Cortex of kidney (tissue), 1 donor: ENCODE measurements at places on chromosomes 7 and 10.

DNA sequence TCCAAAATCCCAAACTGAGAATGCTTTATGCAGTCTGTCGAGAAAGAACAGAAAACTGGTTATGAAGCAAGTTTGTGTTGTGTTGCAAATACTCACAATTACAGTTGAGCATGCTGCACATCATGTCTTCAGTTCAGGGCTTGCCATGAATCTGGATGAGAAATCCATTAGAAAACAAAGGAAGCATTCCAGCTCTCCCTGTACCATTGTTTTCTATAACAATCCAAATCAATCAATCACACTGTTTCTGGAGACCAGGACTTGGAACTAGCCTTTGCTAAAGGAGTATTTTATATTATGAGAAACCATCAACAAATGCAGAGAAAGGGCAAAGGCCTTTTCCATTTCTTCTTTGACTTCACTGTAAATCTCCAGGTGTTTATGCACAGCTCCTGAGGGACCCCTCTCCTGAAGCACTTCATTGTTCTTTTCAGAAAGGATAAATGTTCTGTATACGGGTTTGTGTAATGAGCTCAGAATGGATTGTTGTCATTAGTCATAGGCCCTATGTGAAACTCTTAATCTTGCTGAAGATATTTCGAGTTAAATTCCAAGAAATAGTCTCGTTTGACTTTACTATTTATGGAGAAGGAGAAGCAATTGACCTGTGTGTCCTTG is 364.7 kb upstream of the POM121L12 start:
- no peak for DNase-seq

DNA sequence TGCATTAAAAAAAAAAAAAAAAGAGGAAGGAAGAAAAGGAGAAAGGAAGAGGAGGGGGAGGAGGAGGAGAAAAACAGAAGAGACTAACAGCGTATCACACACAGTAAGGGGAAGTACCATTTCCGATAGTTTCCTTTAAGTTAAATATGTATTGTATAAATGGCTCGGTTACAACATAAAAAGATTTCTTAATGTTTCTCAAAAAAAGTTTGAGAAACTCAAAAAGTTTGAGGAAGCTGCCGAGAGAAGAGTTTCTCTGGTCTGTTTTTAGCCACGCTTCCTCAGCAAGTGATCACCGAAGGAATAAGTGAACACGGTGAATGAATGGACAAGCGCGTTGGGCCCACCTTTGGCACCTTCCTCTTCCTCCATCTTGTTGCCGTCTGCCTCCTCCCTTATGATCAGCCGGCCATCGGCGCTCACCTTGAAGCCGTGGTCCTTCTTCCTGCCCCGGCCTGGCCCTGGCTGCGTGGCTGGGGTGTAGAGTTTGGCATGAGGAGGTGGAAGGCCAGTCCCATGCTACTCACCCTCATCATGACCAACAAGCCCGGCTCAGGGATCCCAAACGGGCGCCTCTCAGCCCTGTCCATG is 31.3 kb upstream of the FRAT2 start:
- DNase-seq: no peak

- no peak for DNase-seq
Observed at GRCh38 chr10:56142092-56142728, 218.8 kb downstream of the ZWINT start.

- DNase-seq: no peak
Observed at GRCh38 chr7:98841179-98841997, 28.4 kb downstream of the TMEM130 start.

GRCh38 chr7:34123316-34123715 is 218.0 kb downstream of the BMPER start:
- no peak for DNase-seq

DNA sequence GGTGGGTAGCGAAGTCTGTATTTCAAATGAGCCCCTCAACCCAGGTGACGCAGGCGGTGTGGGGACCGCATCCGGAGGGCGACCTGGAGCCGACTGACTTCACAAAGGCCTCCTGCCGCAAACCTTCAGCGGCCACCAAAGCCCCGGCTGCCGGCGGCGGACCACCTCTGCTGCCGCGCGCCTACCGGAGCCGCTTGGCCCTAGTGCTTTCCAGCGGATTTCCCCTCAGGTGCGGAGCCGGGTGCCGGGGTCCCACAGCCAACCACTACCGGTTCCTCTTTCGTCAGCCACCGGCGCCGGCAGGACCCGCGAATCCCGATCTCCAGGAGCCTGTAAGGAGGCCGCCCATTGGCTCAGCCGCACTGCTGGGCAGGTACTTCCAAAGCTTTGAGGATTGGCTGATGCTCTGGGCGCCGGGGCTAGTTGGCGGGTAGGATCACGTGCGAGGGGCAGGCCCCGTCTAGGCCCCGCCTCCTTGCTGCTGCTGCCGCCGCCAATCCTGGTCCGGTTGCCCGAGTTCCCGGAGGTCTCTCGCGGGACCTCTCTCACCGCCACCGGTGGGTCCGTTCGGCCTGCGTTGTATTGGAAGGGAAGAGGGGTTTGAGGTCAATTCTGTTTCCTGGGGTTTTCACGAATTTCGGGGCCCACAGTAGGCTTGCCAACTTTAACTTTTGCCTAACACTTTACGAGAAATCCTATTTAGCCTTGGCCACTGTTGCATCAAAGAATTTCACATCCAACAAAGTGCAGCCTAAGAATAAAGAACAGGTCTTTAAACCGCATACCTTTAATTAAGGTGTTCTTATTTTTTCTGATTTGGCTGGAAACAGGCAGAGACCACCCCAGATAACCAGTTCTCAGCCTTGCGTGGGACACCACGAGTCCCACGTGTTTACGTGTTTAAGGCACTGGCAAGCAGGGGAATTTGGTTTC is at the start of gene GSTO2:
Gene GSTO2 (plus strand): TSS at position 472 of the 933 bp plus-strand sequence. CDS start 5,732 bp downstream, outside the sequence.
- DNase-seq: peak; percentile 66

GRCh38 chr7:16669581-16669980 is 23.6 kb downstream of the BZW2 start:
- DNase-seq: no peak

DNA sequence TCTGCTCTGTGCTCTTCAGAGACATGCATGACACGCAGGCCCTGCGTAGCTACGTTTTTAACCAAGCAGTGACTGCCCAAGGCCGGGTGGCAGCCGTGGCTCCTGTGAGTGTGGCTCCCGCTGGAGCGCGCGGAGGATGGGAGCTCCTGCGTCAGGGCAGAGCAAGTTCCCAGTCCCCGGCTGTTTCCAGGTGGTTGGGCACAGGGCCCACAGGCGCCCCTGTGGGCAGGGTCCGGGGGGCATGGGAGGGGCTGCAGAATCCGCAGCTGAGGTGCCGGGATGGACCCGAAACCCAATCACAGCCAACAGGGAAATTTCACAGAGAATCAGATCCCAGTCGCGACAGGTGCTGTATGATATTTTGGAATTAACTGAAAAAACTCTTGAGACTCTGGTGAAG is 9.8 kb downstream of the NKX6-2 start:
- DNase-seq: no peak

GRCh38 chr10:19922236-19922963 is 106.2 kb downstream of the PLXDC2 start:
- no peak for DNase-seq

GRCh38 chr7:6623589-6624245 is 8.3 kb downstream of the ZNF853 start:
- no peak for DNase-seq

DNA sequence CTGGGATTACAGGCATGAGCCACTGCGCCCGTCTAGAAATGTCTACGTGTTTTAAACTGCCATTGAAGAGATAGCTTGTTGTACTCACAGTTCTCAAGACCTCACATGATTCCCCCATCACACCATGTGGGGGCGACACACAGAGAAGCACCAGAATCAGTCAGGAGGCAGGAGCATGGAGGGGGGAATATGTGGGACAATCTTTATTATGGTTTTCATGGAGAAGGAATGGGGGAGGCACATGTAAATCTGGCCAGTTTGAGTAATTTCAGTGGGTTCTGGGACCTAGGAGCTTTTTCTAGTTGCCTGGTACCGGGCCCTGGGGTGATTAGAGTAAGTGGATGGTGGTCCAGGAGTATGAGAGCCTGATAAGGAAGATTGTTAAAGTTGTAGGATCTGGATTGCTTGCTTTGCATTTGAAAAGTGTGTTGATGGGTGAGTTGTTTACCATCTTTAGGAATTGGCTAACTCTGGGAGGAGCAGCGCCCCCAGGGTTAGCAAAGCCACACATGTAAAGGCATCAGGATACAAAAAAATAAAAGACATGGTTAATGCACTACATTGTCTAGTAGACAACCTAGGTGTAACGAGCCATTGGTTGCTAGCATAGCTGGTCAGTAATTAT is 85.4 kb upstream of the SLC13A1 start:
- DNase-seq: no peak

- no peak for DNase-seq
Observed at GRCh38 chr10:80518807-80519360, 18.8 kb upstream of the SH2D4B start.

GRCh38 chr7:107902381-107902780 is 11.4 kb downstream of the DLD start:
- no peak for DNase-seq

DNA sequence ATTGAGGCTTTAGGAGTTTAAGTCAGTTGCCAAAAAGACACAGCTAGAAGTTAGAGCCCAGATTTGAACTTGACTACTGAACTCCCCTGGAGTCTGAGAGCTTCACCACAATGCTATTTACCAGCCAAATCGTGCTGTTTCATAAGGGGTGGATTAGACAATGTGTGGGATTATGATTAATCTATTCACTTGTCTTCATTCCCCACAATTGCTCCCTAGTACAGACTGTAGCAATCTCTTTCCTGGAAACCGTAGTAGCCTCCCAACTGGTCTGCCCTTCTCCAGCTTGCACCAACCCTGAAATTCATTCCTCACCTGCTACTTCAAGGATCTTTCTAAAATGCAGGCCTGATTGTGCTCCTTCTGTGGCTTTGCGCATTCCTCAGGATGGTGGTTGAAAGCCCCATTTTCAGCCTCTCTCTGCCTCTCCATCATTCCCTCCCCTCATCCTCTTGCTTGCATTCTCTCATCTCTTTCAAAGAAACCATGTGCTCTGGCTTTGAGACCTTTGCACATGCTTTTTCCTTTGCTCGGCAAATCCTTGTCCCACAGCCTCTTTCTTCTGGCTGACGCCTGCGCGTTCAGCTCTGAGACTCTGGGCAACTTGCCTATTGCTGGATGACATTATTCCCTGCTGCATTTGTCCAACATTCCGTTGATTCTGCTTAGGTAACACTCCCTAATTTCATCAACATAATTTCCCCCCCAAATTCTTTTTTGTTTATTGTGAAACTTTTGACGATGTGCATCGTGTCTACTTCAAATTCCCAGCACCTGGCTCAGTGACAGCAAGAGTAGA is 145.1 kb downstream of the ADRA2A start:
- DNase-seq: no peak

DNA sequence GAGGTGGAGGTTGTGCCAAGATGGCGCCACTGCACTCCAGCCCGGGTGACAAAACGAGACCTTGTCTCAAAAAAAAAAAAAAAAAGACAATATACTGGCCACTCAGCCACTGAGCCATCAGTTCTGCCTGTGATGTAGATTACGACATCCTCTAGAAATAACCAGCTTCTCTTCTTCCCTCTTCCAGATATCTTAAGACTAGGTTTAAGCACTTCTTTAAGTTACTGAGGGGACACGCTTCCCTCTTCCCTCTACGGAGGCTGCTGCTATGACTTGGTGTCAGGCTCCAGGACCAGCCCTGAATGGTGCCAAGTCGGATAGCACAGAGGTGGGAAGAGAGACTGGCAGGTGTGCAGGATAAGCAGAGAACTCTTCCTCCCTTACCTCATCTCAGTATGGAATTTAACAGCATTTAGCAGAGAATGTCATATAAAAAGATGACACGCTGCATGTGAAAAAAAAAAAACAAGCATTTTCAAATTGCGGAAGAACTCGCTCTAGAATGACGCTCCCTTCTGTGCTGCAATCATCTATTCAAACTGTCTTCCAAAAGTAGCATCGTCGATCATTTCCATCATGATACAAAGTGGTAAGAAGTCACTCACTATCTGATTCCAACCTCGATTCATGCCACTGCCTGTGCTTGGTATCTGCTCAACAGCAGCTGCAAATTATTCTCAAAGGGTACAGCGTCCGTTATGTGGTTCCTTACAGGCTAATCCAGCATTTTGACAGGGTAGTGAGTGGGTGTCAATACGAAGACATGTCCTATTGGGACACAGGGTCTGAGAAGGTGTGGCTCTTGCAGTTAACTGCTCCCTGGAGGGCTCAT is 13.8 kb downstream of the DAGLB start:
- no peak for DNase-seq

GRCh38 chr10:15333909-15334649 is 37.0 kb downstream of the FAM171A1 start:
- no peak for DNase-seq

DNA sequence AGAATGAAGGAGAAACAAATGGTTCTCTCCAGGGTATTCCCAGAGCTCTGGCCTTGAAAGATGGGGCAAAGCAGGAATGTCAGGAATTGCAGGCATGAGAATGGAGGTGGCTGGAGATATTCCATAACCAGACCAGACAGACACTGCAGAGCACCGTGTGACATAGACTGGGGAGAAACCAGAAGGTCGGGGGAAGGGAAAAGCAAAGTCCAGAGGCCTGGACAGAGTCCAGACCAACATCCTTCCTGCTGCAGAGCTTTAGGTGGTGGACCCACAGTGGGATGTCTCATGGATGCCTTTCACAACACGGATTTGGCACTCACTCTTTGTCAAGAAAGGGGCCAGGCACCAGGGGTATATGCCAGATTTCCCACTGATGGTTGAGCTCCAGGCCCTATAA is 177.2 kb upstream of the INHBA start:
- no peak for DNase-seq

- no peak for DNase-seq
Observed at GRCh38 chr10:50579491-50580261, 44.1 kb downstream of the SGMS1 start.

DNA sequence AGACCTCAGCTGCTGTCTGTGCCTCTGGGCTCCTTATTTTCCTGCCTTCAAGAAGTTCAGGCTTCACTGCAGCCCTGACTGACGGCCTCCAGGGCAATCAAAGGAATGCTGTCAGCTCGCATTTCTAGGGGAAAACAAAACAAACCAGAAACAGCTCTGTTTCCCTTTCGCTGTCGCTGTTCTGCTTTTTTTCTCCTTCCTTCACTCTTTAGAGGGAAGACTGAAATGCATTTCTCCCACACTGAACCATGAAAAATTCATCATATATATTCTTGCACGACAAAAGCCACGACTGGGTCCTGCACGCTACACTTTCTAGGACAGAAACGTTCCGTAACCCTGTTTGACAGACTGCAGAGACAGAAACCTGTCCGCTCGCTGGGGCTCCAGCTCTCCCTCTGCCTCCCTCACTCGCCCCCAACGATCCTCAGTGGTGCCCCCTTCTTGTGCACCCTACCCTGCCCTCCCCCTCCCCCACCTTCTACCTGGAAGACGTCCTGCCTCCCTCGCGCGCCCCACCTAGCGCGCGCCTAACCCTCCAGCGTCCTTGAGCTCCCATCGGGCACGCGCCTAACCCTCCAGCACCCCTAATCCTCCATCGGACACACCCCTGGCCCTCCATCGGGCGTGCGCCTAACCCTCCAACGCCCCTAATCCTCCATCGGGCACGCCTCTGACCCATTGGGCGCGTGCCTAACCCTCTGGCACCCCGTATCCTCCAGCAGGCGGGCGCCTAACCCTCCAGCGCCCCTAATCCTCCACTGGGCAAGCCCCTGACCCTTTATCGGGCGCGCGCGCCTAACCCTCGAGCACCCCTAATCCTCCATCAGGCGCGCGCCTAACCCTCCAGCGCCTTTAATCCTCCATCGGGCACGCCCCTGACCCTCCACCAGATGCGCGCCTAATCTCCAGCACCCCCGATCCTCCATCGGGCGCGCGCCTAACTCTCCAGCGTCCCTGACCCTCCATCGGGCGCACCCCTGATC is 37.1 kb downstream of the SVOPL start:
- DNase-seq: no peak

GRCh38 chr7:128407751-128408708 is 1.8 kb downstream of the IMPDH1 start:
- no peak for DNase-seq
